ENCODE measurements at places on chromosomes 11 and 22. TPM values are rescaled to one million over a fixed set of nuclear protein-coding genes. Genes with fewer than 3 reads are reported as not detected.

ENTHD1 gene
- not detected for total RNA-seq

CASP5 gene
- 0.30 TPM for total RNA-seq

BIRC3 gene
- total RNA-seq, result 80.0 TPM

DNA sequence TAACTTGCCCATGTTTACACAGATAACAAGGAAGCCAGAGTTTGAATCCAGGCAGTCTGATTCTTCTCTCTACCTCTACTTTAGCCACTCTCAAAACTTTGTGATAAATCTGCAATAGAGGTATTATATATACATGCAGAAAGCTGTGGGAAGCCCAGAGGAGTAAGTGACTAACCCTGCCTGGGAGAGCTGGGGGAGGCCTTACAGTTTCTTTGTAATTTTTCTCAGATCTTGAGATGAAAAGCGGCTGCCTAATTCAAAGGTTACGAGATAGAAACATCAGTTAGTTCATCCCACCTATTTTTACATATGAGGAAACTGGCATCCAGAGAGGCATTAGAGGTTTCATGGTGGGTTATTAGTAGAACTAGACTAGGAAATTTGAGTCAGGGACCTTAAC lies 4.9 kb downstream of the STIM1 start:
- DNase-seq, result no peak

DNA sequence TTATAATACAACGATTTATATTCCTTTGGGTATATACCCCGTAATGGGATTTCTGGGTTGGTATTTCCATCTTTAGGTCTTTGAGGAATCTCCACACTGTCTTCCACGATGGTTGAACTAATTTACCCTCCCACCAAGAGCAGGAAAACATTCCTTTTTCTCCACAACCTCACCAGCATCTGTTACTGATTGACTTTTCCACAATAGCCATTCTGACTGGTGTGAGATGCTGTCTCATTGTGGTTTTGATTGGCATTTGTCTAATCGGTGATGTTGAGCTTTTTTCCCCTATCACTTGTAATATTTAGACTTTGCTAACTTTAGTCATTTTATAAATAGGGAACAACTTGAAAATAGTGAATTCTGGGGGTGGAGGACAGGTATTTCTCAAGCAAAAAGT lies 58.1 kb downstream of the PPFIA1 start:
- no peak for DNase-seq

DNA sequence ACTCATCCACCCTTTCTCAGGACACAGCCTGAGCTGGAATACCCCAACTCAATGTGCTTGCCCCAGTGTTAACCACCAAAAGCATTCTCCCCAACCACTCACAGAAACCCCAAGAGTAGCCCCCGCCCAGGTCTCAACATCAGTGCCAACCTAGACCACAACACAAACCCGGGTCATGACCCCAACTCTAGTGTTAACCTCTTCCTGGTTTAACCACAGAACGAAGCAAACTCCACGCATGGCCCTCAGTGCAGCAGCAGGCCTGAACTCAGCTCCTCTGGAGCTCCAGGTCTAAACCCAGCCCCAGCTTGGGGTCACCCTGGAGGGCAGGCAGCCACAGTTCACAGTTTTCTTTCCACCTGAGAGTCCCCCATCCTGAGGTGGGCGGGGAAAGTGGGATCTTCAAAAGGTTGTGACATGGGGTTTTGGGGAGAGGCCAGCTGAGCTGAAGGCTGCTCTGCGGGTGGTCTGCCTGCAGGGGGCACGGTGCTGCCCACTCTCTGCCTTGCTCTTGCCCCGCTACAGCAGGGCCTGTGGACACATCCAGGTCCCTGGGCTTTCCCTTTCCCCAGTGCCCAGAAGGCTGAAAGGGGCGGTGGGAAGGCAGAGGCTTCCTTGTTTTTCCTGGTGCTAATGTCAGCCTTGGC lies 37.9 kb downstream of the NECTIN1 start:
- peak; percentile 76 for DNase-seq

DNA sequence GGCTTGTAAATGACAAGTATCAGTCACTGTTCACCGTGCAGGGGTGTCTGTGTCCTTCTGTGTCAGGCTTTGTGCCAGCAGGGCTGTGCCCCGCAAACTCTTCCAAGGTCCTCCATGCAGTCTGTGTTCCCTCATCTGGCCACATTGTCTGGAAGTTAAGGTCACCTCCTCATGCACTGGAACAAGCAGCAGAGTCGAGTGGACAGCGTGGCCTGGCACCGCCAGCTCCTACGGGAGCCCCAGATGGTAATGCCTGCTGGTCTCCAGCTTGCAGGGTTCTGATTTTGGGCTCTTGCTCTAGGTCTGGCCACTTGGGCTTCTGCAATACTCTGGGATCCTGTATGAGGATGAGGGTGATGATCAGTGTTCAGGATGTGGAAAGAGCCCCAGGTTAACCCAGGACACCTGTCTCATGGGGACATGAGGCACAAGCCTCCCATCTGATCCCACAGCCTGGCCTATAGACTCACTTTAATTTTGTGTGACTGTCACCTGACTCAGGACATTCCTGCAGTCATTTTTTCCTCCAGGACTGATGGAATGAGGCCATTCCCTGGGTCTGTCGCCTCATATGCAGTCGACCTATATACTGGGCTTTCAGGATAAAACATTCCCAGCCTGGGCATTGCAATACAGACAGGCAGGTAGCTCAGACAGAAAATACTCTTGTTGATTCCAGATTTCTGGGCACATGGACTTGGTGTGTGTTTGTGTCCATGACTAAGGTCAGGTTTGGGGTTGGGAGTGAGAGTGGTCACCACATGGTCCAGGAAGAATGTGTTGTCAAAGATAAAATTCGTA lies 106.3 kb upstream of the TOP3B start:
- DNase-seq, result no peak

GRCh38 chr22:49290711-49291110 lies 537.0 kb downstream of the BRD1 start:
- no peak for DNase-seq

DNA sequence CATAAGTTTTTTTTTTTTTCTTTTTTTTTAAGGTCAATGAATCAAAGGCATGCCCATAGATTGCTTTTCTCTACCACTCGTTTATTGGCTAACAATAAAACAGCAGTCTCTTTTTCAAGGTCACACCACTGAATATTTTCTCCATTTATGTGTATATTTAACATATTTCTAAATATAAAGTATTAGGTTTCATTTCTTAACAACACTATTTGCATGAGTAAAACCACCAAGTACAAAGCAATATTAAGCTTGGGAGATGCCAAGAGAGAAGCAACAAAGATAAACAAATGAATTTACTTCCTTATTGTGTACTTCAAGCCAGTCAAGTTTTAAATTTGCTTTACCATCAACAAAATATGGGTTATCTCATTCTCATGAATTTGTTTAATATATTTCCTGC lies 708.9 kb upstream of the CCDC179 start:
- DNase-seq, result no peak

- DNase-seq, result no peak
Measured at GRCh38 chr11:36098087-36098486, 154.2 kb downstream of the LDLRAD3 start.

- DNase-seq, result no peak
Measured at GRCh38 chr22:24162436-24162835, 18.9 kb upstream of the SUSD2 start.
